Effector memory CD8-positive, alpha-beta T cell (primary cell): ENCODE measurements at places on chromosomes 11 and 22.

GRCh38 chr22:39662686-39663052, 92.1 kb downstream of the CACNA1I start:
- DNase-seq = no peak

GRCh38 chr11:69044111-69045013, 4.4 kb upstream of the TPCN2 start:
- DNase-seq = no peak

DNA sequence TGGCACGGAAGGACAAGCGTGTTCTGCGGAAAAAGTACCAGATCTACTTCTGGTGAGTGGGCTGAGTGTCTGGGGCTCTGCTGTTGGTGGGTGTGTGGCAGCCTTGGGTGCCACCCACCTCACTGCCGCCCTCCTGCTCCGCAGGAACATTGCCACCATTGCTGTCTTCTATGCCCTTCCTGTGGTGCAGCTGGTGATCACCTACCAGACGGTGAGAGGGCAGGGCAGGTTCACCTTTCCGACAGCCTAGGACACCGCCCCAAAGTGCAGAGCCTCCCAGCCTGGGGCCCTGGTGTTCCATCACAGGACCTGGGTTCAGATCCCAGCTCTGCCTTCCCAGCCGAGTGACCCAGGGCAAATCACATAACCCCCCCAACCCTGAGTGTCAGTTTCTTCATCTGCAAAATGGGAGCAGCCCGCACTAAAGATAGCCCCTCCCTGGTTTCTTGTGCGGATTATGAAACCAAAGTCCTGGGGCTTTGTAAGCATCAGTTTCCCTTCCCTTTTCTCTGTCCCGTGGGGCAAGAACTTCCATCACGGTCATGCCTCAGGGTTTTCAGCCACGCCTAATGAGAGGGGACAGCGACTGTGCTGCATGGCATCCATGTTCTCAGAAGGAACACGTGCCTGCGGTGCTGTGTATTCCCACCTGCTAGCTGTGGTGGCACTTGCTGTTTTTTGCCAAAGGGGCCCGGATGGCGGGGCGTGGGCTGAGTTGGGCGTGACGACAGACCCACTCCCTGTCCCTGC, 9.8 kb upstream of the TAGLN start:
- no peak for DNase-seq

DNA sequence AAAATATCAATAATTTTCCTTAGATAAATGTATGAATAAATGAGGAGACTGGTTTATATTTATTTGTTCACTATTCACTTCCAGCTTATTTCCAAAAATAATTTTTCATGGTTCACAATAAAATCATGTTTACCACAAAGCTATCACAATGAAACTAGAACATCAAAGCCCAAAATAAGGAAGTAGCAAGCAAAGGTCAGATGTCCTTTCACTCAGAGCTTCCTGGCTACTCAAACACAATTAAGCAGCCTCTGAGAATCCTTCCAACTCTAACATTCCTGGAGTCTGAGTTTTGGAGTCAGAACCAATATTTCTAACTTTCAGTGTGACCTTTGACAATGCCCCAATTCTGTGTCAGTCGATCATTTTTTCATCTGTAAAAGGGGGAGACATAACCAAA, 527.0 kb downstream of the SOX6 start:
- DNase-seq = no peak

GRCh38 chr11:121237686-121238658, 54.6 kb upstream of the SC5D start:
- no peak for DNase-seq
